ENCODE measurements at places on chromosomes 5 and 9.

- no peak for DNase-seq
Observed at GRCh38 chr5:56480078-56480704, 247.1 kb upstream of the ANKRD55 start.

DNA sequence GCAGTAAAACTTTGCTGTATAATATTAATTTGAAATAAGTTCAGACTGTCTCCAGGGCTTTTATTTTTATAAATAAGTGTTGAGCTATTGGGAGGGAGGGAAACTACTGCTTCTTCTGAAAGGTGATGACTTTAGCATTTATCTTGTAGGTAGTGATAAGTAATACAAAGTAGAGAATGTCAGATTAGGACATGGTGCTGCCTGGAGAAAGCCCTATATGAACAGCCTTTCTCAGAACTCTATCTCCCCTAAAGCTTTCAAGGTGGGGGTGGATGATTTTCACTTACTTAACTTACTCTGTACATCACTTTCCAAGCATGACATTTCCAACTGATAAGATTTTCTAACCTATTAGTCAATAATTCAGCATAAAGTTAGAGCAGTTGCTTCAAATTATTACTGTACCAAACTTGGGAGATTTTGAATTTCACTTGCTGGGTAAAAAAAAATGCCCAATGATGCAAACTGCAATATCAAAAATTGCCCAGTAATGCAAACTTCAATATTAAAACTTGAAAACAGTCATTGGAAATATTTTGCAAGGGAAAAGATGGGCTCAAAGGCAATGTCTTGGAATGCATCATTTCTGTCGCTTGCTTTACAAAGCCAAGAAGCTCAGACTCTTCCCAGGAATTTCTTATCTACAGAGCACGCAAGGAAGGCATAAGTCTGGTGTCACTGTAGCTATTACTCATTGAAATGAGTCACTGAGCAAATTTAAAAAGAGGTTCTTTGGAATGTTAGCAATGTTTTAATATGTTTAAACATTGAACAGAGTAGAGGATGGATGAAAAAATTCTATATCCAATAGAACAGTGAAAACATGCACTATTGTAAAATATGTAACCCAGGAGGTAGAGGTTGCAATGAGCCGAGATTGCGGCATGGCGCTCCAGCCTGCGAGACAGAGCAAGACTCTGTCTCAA, 569.5 kb downstream of the PSAT1 start:
- DNase-seq = no peak

GRCh38 chr5:157214861-157215513, 34.3 kb downstream of the ITK start:
- no peak for DNase-seq

DNA sequence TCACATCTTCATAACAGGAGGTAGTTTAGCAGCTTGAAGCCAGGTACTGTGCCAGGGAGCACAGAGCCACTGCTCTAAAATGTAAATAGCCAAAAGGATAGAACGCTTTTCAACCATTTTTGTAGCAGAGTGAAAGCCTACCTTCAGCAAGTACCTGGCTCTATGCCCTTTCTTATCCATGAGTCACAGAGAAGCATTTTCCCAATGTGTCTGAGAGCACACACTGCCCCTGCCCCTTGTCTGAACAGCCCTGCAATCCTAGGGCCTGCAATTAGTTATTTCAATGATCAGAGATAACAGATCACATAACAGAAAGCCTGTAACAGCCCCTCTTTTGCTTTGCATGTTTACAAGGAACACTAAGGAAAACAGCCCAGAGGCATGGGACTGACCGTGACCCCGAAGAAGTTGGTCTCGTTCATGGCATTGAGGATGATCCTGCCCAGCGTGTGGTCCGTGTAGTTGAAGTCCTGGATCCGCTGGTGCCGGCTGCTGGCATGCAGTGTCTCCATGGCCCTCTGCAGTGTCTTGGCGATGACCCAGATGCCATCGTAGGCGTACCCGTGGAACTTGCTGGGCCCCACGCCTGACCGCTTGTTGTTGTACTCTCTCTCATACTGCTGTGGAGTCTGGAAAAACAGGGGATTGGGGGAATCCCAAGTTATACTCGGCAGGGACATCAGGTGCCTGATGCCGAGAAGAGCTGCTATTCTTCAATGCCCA, 198.3 kb upstream of the TBC1D2 start:
- DNase-seq = no peak

- DNase-seq = peak; percentile 95
Observed at GRCh38 chr9:34665381-34666250, 3.2 kb upstream of the CCL27 start.

- no peak for DNase-seq
Observed at GRCh38 chr9:38360839-38361472, 31.5 kb upstream of the ALDH1B1 start.

GRCh38 chr9:134210908-134211810, 46.8 kb upstream of the RNU6ATAC start:
- DNase-seq = no peak

DNA sequence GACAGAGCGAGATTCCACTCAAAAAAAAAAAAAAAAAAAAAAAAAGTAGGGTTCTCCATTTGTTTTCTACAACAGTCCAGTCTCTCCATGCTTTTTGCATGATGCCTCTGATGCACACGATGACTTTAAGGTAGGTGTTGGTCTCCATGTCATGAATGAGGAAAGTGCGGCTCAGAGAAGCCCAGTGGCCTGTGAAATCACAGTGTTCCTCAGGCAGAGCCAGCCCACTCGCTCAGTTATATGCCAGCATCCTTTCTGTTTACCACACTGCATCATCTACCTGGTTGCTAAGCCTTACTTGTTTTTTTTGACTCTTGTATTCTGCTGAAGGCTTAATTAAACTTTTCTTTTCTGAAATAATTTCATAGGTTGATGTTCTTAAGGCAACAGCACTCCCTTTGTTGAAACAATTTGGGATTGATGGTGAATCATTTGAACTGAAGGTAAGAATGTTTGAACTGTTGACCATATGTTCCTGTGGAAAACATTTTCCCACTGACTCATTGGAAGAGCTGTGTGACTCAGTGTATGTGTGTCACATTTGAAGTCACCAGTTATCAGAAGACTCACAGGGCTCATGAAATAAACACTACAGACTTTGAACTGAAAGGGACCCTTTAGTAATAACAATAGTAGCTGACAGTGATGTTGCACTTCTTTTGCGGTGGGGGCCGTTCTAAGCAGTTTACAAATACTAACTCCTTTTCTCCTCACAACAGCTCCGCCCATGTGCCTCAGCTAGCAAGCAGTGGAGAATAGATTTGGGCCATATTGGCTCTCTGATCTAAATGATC, 40.2 kb downstream of the RCL1 start:
- no peak for DNase-seq

- no peak for DNase-seq
Observed at GRCh38 chr5:107774316-107774715, 103.6 kb upstream of the EFNA5 start.

- DNase-seq = no peak
Observed at GRCh38 chr5:50711280-50711679, 44.8 kb downstream of the PARP8 start.

DNA sequence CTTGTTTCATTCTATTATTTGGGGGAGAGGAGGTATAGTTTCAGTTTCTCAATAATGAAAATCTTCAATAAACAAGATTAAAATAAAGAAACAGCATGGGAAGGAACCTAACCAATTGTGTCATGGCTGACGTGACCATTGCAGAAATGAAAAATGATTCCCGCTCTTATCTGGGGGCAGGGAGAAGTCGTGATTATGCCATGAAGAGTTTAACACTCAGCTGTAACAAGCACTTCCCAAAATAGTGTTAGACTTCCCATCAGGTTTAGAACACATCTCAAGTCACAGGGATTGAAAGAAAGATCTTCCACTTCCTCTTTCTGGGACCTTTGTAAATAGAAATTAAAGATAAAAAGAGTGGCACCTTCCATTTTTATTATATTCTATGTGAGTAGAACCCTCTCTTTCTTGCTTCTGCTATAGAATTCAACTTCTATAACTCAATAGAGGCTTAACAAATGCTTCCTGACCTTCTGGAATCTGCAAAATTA, 122.2 kb downstream of the TRPM6 start:
- no peak for DNase-seq

DNA sequence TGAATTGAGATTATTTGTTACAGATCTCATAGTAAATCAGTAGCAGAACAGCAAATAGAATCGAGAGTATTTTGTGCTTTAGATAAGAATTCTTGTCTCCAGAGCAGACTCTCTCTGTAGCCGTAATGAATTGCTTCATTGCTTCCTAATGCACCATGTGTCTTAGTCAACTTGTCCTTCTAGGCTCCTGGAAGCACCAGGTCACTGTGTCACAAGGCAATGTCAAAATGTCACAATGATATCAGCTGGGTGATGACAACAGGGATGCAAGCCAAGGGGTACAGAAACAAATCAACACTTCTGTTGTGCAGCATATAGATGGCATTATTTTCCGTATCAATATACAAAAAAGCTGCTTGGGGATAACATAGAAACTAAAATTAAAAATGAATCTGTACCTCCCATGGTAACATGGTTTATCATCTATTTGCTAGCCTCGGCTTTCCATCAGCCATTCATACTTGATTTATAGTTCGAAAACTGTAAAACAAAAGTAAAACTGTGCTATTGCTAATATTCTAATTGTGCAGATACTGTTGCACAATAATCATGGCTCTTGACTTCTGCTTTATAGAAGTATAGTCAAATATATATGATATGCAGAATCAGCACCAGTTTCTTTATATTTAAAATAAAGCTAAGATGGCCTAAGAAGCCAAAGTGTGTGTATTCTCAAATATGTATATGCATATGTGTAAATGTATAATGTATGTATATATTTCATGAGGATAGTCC, 435.9 kb upstream of the TLE4 start:
- DNase-seq = no peak

DNA sequence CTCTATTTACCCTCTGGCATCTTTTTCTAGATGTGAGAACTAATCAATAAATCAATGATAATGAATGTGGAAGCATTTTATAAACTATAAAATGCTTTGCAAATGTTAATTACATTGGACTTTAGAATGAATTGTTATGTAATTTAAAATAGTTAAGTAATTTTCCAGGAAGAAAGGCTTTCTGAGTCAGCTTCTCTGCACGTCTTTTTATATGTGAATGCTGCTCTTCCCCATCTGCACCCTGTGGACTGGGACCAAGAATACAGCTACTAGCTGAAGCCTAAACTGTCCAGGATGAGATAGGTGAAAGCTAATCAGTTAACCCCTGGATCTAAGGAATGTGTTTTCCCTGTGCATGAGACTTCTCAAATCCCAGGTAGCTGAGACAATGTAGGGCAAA, 292.9 kb downstream of the NR3C1 start:
- DNase-seq = no peak

DNA sequence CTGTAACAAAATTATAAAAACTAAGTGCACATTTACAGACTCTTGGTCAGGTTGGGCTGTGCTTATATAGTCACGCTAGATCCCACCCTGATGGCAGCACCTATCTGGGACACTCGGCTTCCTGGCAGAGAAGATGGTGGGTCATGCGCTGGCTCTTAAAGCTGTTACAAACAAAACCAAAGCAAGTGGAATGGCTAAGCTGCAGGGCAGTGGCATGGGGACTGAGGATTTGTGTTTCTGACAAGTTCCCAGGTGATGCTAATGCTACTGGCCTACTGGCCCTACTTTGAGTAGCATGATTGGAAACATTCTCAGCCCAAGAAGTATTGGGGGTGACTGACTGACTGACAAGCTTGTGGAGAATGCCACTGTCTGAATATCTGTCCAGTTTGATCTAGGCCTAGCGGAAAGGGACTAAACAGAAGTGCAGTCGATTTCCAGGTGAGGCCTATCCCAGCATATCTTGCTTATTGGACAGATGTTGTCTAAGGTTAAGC, 8.3 kb downstream of the BTF3 start:
- no peak for DNase-seq

- no peak for DNase-seq
Observed at GRCh38 chr5:155753943-155754581, 572.9 kb upstream of the SGCD start.

- no peak for DNase-seq
Observed at GRCh38 chr5:173238312-173239232, 3.6 kb upstream of the NKX2-5 start.

DNA sequence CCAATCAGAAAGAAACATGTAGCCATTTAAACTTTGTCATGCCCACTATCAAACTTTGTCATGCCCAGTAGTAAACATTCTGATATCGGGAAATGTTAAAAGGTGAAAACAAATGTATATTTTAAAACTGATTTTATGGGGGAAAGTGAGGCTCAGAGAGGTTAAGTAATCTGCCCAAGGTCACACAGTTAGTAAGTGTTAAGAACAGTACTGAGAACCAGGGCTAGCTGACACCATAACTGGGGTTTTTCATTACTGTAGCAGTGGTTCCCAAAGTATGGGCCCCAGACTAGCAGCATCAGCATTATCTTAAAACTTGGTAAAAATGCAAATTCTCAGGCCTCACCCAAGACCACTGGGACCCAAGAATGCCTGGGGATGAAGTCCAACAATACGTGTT, 9.9 kb upstream of the FRRS1L start:
- DNase-seq = no peak

DNA sequence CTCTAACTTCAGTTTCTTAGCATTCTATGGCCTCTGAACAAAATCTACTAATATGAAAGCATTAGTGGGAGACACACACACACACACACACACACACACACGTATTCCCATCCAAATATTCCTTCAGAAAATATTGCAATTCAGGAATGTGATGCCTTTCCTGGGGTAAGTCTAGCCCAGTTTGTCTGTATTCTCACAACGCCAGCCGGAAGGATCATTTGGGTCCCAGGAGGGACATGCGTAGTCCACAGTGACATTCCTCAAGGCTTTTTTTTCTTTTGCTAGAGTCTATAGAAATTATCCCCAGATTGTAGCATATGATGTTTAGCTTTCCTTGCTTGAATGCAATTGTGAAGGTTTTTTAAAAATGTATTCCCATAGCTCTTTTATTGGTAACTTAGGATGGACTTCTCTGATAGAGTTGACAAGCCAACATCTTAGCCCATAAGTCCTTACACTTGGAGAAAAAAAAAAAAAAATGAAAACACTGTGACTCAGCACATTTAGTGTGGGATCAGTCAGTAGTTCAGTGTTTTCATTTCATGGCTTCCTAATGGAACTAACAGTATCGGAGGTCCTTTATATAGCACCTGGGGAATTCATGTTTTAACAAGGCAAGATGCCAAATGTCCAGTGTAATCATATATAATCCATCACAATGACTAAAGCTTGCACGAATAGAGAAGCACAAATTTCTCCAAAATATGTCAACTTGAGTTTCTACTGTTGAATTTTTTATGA, 316.5 kb downstream of the DIRAS2 start:
- no peak for DNase-seq

DNA sequence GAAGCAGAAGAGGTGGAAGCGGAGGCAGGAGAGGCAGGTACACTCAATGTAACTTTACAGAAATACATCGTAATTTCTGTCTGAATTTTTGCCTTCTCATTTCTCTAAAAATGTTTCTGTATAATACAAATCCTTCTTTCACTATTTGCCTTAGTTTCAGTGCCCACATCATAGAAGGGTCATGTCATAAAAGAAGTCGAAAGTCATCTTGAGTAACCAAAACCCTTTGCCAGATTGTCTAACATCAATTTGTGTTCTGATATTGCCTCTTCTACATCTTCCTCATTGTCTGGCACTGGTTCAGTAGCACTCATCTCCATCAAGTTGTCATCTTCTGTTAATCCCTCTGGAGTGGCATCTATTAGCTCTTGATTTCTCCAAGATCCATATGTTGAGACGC, 6.2 kb upstream of the CYFIP2 start:
- DNase-seq = no peak

GRCh38 chr5:74502479-74502950, 138.0 kb downstream of the ENC1 start:
- DNase-seq = no peak

GRCh38 chr5:61307611-61308010, 24.4 kb upstream of the ZSWIM6 start:
- no peak for DNase-seq

Data from NCI-H1930 (cell line).